ENCODE measurements at places on chromosomes 4 and X.
A peak's percentile ranks its signal among the peaks of the same experiment; 100 is the strongest.

DNA sequence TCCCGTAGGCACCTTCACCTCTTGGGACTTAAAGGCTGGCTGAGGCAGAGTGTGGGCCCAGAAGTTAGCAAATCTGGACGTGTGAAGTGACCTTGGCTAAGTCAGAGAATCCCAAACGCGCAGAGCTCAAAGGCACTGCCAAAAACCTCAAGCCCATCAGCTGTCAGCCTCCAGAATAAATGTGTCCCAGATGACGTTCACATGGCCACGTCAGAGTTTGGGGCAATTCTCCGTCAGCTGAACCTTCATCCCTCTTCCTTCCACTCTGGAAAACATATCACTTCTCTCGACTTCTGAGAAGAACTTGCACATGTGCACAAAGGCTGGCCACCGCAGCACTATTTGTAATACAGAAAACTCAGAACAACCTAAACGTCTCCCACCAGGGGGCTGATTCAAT is 35.7 kb upstream of the APLN start:
- DNase-seq, result no peak

GRCh38 chr4:15717086-15717485 is 14.2 kb downstream of the BST1 start:
- no peak for DNase-seq

DNA sequence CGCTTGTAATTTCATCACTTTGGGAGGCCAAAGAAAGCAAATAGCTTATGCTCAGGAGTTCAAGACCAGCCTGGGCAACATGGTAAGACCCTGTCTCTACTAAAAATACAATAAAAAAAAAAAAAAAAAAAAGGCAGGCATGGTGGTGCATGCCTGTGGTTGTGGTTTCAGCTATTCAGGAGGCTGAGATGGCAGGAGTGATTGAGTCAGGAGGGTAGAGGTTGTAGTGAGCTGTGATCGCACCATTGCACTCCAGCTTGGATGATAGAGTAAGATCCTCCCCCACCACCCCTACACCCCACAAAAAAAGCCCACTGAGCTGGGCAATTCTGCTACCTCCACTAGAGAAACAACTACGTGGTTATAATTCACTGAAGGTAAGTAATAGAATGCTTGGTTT is 118.8 kb upstream of the PCDH18 start:
- DNase-seq, result no peak

DNA sequence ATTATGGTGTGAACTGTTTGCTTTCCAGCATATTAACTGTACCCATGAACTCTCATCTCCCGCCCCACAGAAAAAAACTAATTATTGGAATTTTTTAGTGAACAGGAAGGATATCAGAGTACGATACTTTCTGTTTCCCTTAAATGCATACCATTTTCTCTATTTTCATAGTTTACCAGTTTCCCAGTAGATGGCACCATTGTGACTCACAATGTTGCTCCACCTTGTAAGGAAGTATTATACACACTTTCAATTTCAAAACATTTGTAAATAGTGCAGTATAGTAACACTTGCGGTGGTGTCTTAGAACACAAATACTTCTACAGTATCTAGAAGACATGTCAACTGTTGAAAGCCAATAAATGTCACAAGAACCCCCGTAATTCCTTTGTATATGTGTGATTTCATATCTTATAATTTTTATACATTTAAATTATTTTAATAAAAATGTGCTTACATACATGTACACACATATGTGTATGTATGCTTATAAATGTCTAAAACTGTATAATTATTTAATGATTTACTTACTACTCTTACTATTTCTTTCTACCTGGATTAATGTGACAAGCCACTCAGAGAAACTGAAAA is 167.3 kb downstream of the SLIT2 start:
- DNase-seq, result peak; percentile 35

GRCh38 chr4:129336457-129337227 is 240.7 kb downstream of the C4orf33 start:
- peak; percentile 16 for DNase-seq

GRCh38 chr4:129344058-129344457 is 248.1 kb downstream of the C4orf33 start:
- peak; percentile 1 for DNase-seq

GRCh38 chr4:144729175-144729574 is 83.2 kb downstream of the HHIP start:
- no peak for DNase-seq

GRCh38 chrX:153463556-153463955 is 6.8 kb downstream of the HAUS7 start:
- no peak for DNase-seq

- no peak for DNase-seq
These were observed 204.2 kb upstream of the TEX13A start for GRCh38 chrX:105424729-105425128.

- DNase-seq, result no peak
These were observed 1305.2 kb downstream of the ARAP2 start for GRCh38 chr4:34939073-34939472.

DNA sequence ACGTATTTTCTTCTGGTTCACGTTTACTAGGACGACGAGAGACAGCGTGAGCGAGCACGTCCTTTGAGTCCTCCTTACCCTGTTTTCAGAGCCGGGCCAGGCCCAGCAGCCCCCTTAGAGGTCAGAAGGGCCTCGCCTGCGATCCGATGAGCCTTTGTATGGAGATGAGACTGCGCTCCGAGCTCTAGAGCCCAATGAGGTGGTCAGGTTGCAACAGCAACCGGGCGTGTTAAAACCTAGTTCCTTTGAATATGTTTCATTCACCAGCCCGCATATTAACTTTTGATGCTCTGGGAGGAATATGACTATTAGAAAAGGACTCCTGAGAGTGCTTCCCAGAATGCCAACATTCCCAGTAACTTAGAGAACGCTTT is 55.6 kb upstream of the TADA2B start:
- DNase-seq, result peak; percentile 67

DNA sequence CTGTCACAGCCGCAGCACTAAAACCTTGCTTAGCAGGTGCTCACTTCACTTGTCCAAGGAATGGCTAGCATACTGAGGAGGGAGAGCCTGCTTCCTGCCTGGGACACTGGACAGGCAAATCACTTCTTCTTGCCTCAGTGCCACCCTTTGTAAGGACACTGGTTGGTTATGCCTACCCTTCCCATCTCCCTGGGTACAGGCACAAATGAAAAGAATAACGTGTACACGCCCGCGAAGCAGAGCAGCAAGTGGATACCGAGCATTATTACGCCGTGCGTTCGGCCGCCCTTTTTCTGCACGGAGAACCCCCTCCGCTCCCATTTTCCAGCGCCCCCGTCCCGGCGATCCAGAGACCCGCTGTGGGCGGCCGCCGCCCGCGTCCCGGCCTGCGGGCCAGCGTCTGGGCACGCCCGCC is 338 bp upstream of the KLHL2 start:
- DNase-seq, result no peak

- no peak for DNase-seq
These were observed 37.7 kb downstream of the ETDC start for GRCh38 chrX:135346975-135347374.

GRCh38 chr4:22167201-22167600 is 218.6 kb upstream of the KCNIP4 start:
- DNase-seq, result no peak

GRCh38 chr4:73870260-73870659 is 1.1 kb downstream of the CXCL1 start:
- no peak for DNase-seq

GRCh38 chr4:189081826-189082225 is 858.8 kb upstream of the FRG1 start:
- DNase-seq, result no peak

DNA sequence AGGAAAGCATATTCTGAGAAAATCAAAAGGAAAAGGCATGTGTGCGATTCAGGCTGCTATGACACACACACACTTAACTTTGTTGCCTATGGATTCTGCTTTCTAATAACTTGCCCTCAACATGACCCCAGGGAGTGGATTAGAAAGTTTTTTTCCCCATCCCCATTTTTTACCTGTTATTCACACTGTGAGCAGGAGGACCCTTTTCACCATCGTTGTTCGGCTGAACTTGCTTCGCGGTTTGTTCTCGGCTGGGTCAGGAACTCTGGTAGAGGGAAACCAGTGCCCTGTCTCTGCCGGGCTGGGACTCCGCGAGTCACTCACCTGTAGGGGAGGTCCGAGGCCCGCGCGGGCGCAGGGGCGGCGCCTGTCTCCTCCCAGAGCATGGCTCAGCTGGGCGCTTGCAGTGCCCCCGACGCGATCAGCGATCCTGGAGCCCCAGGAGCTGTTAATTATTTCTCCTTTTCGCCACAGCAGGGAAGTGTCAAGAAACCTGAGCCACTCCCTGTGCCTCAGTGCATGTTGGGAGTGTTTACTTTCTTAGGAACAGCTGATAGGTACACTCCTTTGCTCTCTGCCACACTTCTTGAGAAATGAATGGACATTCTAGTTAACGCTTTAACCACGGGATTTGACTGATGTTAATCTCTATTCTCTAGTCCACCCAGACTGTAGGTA is at the start of gene RASSF6:
RASSF6 (minus strand) TSS at position 322 of the 678 bp plus-strand sequence. CDS start 8,641 bp downstream, outside the sequence.
- peak; percentile 95 for DNase-seq

Data from NCI-H146 (cell line).